Bronchial epithelial cell (primary cell): ENCODE measurements at places on chromosomes 2 and 18. TPM values are rescaled to one million over a fixed set of nuclear protein-coding genes. Genes with fewer than 3 reads are reported as not detected.

The MERTK gene
- total RNA-seq: 3.9 and 5.8 TPM in 2 replicates

The FNDC4 gene
- total RNA-seq: 7.6 and 8.1 TPM in 2 replicates

The MEP1B gene
- not detected in 2 replicates for total RNA-seq

- peak; percentile 54 for DNase-seq
Measured at GRCh38 chr18:59065684-59066083, 74.0 kb upstream of the SEC11C start.

GRCh38 chr18:47895565-47896250 lies 34.8 kb downstream of the SMAD2 start:
- DNase-seq: no peak

DNA sequence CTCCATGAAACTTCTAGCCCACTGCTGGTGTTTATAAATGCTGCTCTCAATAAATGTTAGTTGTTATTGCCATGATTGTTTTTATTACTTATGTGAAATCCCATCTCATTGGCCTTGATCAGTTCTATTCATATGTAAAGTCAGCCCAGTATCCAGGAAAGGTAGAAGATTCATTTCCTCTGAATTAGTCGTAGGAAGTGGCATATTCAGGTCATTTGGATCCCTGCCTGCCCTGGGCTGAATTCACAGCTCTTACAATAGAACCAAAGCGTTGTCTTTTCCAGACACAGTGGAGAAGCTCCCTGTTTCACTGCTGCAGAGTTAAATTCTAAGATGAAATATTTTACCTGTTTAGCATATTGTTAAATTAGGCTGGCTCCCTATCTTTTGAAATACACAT lies 70.3 kb downstream of the MAIP1 start:
- peak; percentile 25 for DNase-seq

- peak; percentile 48 for DNase-seq
Measured at GRCh38 chr2:202529389-202529788, 105.4 kb upstream of the FAM117B start.

- DNase-seq: no peak
Measured at GRCh38 chr2:16665748-16666448, at the start of gene CYRIA. Gene CYRIA, minus strand, starts transcription at chr2:16665834. Its CDS starts 77,715 bp downstream, at chr2:16588119.
